Stimulated activated CD8-positive, alpha-beta memory T cell treated with anti-CD3 and anti-CD28 coated beads, Interleukin-4, amount 100 ng/mL, for 4 hours (primary cell): ENCODE measurements at places on chromosomes 7 and 10.

DNA sequence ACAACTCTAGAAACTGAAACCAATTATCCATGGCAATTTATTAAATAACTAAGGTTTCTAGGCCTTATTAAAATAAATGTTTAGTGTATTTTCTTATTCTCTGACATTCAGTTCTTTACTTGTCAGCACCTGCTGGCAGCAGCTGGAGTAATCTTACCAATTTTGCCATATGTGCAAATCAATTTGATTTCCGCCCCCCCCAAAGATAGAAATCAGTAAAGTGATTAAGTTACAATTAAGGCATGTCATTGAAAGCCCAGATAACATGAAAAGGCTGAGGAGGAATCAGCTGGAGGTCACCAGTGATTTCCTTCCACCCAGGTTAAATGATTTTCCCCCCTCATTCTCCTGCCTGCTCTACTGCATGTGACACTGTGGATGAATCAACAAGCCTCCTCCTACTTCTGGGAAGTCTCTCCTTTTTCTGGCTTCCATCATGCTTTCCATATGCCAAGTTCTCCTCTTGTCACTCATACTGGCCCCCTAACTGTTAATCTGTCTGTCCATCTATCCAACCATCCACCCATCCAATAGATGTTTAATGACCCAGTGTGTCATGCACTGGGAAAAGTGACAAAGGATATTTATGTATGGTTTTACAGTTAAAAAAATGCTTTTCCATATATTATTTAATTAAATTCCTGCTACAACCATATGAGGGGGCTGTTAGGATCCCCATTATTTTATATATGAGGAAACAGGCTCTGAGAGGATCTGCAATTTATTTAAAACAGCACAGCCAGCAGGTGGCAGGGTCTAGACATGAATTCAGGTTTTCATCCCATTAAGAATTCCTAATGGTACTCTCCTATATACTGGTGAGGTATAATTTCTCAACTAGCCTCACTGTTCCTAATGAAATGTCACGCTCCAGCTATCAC, 116.5 kb downstream of the ATXN7L1 start:
- DNase-seq, result no peak

DNA sequence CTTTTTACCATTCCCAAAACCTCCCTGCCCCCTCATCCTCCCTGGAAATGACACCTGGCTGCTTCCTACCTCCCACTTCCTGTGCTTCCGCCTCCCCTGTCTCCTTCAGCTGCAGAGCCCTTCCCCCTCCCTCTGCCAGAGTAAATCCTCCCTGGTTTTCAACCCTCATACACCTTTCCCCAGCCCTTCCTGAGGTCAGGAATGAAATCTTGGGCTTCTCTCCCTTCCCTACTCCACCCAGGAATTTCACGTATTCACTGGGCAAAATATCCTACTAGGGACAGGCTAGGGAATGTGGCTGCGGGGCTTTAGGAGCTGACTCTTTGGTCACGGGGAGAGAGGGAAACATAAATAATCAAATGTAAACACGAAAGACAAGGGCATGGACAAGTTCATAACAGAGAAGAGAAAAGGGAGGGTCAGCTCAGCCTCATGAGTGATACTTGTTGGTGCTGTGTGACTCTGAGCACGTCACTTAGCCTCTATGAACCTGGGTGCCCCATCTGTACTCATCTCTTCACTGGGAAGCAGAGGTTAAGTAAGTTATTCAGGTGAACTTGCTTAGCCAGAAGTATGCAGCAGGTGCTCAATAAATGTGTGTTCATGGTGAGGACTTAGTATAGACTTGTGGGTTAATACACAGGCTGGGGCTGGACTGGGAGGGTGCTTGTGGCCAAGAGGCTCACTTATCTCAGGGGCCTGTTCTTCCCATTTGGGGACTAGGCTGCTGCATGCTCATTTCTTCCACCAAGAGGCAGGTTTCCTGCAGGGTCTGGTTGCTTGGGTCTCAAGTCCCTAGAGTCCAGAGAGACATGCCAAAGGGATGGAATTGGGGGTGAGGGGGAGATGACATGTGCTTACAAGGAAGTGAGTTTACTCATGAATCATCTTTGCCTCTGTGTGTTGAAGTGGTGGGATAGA, 10.0 kb upstream of the DUSP5 start:
- DNase-seq, result no peak

- no peak for DNase-seq
Measured at GRCh38 chr10:20195076-20195475, 378.8 kb downstream of the PLXDC2 start.

- no peak for DNase-seq
Measured at GRCh38 chr7:167090-167855, 25.1 kb upstream of the FAM20C start.

DNA sequence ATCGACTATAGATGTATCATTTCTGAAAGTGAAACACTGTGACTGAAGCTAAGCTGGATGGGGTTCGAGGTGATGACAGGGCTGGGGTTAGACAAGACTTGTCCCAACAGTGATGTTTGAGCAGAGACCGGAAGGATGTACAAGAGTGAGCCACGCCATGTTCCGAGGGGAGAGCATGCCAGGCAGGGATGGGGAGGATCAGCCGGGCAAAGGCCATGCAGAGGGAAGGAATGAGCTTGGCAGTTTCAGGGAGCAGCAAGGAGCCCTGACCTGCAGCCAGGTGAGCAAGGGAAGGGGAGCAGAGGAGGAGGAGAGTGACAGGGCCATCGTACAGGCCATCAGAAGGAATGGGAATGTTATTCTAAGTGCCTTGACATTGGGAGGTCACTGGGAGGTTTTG, 114.9 kb upstream of the GPR26 start:
- no peak for DNase-seq

DNA sequence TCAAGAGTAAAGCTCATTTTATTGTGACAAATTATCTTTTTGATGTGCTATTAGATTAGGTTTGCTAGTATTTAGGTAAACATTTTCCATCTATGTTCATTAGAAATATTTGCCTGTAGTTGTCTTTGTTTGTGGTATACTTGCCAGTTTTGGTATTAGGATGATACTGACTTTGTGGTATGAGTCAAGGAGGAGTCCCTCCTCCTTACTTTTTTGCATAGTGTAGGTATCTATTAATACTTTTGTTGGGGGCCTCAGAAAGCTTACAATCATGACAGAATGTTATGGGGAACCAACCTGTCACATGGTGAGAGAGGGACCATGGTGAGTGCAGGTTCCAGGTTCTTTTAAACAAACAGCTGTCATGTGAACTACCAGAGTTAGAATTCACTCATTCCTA, 102.1 kb downstream of the ZWINT start:
- DNase-seq, result no peak
